ENCODE measurements at places on chromosomes 6 and 20.

DNA sequence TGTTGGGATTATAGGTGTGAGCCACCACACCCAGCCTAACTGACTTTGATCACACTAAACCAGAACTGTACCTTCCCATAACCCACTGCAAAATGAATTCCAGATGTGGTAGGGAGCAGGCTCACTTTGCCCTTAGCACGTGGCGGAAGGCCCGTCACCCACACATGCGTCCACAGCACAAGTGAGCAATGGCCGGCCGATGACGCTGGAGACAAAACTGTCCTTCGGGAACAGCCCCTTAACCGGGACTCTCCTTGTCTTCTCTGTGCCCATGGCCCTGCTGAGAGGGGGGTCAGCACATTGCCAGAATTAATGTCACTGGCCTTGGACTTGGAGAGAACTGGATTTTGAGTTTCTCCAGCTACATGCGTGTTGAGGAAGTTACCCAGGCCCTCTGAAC is 107.2 kb downstream of the TOX2 start:
- DNase-seq: no peak

DNA sequence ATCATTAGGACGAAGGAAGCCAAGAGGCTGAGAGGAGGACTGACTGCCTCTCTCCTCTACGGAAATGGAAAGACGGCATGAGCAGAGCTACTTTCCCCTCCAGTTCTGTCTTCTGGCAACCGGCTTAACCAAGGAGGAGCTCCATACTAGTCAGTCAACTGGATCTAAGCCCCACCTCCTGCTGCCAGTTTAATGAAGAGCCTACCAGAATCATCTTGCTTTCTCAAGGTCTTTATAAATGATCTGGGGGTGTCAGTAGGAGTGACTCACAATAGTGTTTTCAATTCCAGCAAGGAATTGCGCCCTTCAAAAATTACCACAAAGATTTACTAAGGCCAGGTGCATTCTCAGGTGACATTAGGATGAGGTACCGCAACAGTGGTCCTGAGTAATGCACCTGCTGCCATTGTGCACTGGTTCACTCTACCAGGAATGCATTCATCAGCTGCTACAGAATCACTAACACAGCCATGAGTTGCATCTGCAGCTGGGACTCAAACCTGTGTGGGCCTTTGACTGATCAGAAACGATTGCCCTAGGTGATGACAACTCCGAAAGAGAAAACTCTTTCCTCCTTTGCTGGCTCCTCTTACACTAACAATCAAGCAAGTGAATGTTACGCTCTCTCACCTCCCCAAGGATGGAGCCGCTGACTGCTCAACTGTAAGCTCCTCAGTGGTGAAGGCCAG is 2.8 kb downstream of the UQCC2 start:
- no peak for DNase-seq

DNA sequence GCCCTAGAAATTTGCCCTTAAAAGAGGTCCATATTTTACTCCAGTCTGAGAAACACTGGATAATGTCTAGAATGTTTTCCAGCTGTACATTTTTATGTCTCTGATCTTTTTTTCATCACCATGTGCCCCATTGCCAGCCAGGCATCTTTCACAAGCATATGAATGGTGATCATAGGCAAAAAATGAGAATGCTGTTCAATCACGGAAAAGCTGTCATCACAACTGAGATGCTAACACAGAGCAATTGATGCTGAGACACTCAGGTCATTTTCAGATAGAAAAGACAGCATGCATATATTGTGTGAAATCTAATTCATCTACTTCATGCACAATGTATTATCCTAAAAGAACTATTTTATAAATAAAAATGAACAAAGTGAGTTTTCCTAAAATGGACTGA is 41.6 kb downstream of the CGA start:
- DNase-seq: no peak

- no peak for DNase-seq
Observed at GRCh38 chr6:35080821-35081425, 60.2 kb downstream of the TCP11 start.

DNA sequence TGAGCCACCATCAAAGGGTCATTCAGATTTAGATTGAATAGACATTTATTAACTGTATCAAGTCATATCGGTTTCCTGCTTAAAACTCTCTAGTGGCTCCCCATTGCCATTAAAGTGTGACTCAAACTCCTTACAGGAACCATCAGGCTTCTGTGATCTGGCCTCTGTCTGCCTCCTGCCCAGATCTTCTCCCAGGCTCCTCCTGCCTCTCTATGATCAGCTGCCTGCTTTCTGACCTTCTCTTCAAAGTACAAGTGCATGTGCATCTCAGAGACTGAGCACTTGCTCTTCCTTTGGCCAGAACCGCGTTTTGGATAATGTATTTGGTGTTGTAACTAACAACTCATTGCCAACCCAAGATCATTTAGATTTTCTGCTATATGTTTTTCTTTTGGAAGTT is 52.7 kb downstream of the IL20RA start:
- DNase-seq: no peak

DNA sequence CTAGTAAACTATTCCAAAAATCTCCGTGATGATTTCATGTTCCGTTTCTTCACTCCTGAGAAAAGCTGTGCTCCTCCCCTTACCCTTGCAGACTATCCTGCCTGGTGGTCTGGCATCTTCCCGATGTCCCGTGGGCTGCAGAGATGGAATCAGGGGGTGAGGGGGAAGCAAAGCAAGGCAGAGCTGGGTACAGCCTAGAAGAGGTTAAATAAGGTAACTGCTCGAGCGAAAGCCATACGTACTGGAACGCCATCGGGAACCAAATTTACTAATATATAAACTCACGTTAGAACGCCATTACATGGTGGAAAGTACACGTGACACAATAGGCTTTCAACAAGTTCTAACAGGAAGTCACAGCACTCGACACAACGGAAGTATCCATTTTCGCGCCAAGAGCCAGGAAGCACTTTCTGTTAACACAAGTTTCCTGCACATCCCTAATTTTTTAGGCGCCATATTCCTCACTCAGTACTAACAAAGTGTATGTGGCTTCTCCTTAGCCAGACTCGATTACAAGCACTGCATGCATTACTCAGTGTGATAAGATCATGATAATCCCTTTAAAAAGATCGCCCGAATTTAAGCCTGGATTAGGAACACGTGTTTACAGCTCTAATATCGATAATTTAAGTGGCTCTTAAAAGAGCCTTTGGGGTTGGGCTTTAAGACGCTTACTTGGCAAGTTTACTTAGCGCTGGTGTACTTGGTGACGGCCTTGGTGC is 101.6 kb upstream of the PRSS16 start:
- DNase-seq: no peak

Measured in omental fat pad (tissue), 4 donors.